ENCODE measurements at places on chromosomes 7 and 10.

GRCh38 chr10:81866753-81867152 is 8.2 kb upstream of the NRG3 start:
- no peak for DNase-seq

DNA sequence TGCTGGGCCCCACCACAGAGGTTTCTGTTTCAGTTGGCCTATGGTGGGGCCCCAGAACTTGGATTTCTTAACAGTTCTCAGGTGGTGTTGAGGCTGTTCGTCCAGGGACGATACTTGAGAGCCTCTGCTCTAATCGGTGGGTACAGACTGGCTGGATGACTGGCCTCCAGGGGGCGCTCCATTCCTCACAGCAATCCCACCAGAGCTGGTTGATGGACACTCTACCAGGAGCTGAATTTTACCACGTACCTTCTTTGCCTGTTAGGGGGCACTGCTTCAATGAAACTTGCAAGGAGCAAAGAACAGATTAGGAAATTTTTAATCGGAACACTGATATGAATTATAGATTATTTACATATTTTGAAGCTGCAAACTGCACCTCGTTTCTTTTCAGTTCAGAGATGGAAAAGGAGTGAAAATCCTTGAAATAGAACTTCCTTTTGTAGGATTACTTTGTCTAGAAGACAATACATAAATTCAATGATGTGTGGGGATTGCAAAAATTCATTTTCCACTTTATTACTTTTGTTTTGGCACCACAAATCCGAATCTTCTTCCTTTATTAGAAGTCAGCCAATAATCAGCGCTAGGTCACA is 44.8 kb downstream of the KBTBD2 start:
- peak; percentile 42 for DNase-seq

- DNase-seq = no peak
These were observed 46.3 kb downstream of the SYPL1 start for GRCh38 chr7:106065575-106066500.

DNA sequence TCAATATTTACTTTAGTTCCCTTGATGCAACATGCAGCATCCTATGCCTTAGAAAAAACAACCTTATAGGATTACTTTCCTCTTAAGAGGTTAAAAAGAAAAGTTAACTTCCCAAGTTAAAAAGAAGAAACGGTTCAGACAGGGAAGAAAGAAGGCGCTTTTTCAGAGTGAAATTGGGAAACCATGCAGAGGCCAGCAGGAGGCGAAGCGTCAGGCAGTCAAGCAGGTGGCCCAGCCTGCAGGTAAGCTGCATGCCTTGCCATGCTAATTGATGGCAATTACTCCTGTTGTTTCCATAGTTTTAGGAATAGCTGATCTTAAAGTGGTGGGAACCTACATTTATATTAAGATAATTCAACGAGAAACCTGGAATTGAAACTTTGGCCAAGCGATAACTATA is 302.6 kb upstream of the SP4 start:
- no peak for DNase-seq

- no peak for DNase-seq
These were observed 60.8 kb downstream of the TSPAN12 start for GRCh38 chr7:120797026-120797645.

Data from A549 (cell line).